ENCODE measurements at places on chromosomes 5 and 9.

DNA sequence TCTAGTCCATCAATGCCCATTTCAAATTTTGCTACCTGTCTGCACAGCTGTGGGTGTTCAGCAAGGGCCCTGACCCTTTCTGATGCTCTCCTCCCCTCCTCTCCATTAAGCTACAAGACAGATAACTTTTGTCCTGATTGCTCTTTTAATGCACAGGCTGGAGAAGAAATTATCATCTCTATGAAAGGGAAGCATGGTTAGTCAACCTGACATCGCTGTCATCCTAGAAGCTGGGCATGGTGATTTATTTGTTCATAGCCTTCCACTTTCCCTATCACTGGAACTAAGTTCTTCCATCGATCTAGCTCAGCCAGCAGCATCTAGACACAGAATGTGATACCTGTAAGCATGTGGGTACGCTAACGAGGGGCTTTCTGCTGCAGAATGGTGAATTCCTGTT is 50.1 kb downstream of the SLIT3 start:
- no peak for DNase-seq

DNA sequence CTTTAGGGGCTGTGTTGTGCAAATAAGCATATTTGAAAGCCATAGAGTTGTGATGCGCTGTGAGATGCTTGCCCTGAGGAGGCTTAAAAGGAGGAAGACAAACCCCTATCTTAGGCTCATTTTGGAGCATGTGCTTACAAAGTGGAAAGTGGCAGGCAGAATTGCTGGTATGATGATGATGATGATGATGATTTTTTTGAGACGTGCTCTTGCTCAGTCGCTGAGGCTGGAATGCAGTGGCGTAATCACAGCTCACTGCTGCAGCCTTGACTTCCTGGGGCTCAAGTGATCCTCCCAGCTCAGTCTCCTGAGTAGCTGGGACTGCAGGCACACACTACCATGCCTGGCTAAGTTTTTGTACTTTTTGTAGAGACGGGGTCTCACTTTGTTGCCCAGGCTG is 1.7 kb downstream of the CNOT8 start:
- no peak for DNase-seq

DNA sequence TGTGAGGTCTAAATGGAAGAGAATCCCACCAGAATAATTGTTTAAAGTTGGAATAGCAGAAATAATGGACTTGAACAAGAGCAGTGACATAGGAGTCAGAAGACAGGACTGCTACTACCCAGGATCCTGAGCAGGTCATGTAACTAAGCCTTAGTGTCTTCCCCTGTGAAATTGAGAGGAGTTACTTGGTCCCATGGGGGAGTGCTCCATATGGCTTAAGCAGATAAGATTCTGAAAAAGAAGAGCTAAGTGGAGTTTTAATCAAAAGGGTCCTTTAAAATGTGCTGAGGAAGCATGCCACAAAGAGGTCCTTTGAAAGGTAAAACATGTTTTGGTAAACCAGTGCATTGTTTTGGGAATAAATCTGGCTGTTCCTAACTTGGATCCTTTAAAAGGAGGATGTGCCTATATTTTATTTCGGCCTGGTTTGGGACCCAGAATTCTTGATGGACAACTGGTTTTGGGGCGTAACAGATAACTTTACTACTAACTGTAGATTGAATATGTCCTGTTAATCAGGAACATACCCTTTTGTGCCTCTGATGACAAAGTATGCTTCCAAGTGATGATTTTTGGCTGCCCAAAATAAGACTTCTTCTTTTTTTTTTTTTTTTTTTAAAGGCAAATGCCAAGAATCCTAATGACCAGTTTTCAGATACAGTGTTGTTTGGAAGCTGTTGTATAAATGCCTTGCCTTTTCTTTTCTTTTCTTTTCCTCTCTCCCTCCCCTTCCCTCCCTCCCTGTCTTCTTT is 5.7 kb downstream of the RCL1 start:
- DNase-seq = no peak

- DNase-seq = no peak
Measured at GRCh38 chr5:128412145-128412930, 125.7 kb downstream of the FBN2 start.

- DNase-seq = no peak
Measured at GRCh38 chr9:131179561-131180219, 54.3 kb downstream of the NUP214 start.

DNA sequence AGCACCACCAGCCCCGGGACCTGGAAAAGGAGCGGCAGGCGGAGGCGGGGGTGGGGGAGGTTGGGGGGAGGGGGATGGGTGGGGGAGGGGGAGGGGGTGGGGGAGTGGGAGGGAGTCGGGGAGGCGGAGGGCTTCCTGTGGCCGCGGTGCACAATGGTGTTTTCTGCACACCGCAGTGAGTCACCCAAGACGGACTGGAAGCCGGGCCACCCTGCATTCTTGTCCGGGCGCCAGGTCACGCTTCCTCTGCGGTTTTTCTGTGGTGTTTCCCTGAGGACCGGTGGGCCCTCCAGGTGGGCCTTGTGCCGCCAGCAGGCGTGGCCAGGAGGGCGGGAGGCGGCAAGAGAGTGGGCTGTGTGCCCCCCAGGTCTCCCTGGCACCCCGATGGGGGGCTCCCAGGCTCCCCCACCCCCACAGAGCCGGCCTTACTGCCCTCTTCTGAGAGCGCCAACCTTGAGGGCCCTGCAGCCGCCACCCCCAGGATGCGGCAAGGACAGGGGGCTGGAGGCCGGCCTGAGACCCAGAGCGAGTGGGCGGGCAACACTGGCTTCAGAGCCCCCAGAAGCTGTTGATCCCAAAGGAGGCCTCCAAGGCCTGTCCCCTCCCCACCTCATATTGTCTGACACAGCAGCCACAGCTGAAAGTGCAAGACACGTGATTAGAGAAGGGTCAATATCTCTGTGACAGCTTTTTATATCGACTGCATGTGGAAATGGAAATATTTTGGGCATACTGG is 11.1 kb downstream of the EXD3 start:
- peak; percentile 75 for DNase-seq

DNA sequence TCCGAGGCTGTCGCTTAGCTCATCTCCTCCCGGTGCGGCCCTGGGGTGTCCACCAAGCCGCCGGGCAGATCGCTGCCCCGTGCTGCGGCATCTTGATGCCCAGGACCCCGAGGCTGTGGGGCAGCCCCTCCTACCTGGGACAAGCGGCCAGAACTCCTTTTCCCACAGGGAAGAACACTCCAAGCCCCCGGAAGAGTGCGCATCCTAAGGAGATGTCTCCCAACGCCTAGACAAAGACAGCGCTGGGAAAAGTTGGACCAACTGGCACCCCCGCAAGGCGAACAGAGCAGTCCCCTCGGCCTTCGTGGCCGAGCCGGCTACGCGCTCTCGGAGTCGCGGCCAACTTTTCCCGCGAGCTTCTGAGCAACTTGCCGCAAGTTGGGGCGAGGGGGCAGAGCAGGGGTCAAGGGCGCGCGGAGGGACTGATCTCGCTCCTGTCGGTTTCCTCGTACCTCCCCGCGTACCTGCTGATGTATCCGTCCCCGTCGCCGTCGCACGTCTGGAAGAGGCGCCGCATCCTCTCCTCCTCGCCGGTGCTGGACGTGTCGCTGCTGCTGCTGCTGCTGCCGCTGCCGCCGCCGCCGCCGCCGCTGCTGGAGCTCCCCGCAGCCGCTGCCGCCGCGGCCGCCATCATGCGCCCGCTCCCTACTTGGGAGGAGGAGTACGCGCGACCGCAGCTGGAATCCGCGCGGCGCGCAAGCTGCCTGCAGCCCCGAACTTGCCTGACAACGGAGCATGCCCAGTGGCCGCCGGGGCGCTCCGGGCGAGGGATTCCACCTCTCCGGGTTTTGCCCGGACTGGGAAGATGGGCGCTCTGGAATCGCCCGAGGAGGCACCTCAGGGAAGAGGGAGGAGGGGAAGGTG is at the start of gene MCC:
MCC (minus strand) TSS at position 673 of the 864 bp plus-strand sequence.
- DNase-seq = peak; percentile 84

- DNase-seq = no peak
Measured at GRCh38 chr5:150153957-150154617, 1.6 kb downstream of the PDGFRB start.

GRCh38 chr9:91117474-91117891 is 244.2 kb downstream of the AUH start:
- DNase-seq = no peak

DNA sequence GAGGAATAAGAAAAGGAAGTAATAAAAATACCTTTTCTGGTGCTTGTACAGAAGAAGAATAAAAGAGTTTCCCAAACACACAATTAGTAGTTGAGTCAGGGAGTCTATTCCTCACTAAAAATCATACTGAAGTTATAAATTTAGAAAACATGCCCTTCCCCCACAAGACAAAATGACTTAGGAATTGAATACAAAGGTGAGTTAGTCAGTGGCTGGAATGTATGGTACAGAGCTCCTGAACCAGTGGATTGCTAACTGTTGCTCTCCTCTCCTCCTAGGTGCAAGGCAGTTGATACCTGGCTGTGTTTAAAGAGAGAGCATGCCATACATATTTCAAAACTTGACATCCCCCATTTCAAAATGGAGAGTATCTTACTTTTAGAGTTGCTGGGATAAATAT is 1.9 kb downstream of the GDA start:
- no peak for DNase-seq

DNA sequence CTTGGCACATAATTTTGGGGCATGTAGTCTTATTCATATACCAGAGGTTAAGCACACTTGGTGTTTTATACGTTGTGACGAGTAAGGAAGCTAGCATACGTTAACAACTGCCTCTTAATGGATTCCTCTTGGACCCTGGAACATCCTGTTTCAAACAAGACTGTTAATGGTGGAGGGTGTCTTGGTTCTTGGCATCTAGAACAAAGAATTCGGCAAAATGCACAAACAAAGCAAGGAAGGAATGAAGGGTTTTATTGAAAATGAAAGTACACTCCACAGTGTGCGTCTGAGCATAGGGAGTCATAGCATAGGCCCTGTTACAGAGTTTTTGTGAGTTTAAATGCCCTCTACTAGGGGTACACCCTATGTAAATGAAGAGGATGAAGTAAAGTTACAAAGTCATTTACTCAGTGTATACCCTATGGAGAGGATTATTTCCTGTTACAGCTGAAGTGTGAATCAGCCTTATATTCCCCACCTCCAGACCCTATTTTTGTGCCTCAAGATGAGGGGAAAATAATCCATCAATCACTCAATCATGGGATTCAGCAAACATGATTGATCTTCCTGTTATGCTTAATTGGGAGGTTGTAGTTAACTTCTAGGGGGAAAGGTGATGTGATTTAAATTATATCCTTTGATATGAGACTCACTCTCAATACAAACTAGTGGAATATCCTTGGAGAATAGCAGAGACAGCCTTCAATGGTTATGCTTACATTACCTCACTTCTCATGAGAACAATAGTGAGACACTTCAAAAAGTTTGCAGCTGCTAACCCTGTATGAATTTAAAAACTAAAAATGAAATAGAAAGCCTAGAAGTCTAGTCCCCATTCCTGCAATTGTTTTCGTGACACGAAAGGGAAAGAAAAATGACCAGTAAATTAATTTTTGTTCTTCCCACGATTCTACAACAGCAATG is 84.9 kb upstream of the MYO10 start:
- DNase-seq = no peak

DNA sequence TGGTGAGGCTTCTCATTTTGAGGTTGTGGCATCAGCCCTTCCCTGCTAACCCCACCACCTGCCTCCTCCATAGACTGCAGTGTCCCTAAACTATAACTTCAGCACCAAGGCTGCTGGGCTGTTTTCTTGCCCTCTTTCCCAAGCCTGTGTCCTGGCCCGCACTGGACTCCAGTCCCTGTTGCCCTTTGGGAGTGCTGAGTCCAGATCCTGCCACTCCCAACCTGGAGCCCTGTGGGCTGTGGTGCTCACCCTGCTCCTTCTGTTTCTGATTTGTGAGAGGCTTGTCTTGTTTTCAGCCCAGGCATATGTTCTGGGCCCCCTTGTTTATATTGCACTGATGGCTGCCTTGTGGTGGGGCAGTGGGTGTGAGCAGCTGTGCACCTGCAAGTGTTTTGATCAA is 39.7 kb upstream of the RNU6ATAC start:
- DNase-seq = no peak

DNA sequence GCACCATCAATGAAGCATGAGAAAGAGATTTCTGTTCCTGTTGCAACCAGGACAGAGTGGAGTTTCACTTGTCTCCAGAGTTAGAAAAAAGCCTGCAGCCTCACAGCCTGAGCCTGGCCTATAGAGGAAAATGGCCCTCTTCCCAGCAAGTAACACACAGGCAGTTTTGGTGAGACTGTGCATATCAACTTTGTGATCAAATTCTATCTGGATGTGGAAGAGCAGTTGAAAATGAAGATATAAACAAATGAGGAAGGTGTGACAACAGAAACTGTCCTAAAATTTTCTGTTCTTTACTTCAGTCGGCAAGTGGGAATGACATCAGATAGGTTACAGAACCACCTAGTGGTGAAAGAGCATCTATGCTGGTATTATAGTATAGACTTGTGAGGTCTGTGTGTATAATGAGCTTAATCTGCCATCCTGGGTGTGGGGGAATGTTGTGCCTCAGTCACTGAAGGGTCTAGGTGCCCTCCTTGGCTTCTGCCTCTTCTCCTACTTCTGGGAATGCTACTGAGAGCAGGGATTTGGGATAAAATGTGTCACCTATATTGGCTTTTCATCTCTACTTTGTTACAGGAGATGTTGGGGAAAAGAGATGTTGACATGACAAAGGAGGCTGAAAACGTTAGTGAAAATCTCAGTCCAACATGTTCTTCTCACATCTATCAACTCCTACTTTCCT is 28.2 kb downstream of the YIPF5 start:
- DNase-seq = no peak

- no peak for DNase-seq
Measured at GRCh38 chr5:43233946-43234345, 41.9 kb downstream of the NIM1K start.

DNA sequence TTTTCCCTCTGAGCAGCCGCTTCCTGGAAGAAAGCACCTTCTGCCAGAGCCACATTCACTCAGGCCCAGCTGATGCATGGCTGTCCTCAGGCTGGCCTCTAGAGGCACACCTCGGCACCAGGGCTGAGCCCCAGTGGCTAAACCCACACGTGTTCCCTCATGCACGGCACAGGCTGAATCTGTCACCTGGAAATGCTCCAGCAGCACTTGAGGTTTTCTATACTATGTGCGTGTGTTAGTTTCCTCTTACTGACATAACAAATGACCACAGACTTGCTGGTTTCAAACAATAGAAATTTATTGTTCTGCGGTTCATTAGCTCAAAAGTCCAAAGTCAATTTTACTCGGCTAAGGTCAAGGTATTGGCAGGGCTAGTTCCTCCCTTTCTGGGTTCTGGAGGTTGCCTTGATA is 141.4 kb downstream of the LRRC70 start:
- DNase-seq = no peak

GRCh38 chr5:17620627-17621026 is 10.4 kb downstream of the TAF11L12 start:
- DNase-seq = no peak

All from prostate gland (tissue), 2 donors.